ENCODE measurements at places on chromosomes 1 and 21. TPM values are rescaled to one million over a fixed set of nuclear protein-coding genes. Genes with fewer than 3 reads are reported as not detected.

DNA sequence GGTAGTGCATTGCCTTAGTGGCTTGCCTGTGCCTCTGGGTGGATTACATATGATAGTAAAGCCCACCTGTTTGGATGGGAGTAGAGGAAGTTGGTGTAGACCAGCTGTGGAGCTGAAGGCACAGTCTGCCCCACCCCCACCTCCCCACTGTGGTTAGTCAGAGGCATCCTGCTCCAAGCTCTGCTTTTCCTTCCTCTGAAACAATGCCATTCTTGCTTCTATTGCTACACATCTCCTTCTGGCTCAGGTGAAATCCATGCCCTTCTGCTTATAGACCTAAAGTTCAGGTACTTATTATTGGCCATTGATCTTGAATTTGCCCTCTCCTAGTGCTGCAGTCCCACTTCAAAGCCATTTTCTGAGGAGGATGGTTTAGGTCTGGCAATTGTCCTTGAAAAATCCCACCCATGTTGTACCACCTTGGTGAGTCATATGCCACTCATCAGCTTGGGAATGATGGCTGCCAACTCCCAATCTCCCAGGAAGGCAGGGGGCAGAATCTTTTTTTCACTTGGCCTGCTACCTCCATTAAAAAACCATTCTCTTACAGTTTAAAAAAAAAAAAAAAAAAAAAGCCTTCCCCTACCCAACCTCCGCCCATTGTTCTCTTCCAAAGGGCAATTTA, 6.7 kb upstream of the TXLNA start:
- no peaks in the 10 kb centered on the region for H3K4me1 ChIP-seq
- DNase-seq, result no peak
- no peaks in the 10 kb centered on the region for H3K27me3 ChIP-seq
- H3K27ac ChIP-seq, result no peak overlapping the region
- H3K36me3 ChIP-seq, result peaks cover 77% of the 10 kb centered on the region

DNA sequence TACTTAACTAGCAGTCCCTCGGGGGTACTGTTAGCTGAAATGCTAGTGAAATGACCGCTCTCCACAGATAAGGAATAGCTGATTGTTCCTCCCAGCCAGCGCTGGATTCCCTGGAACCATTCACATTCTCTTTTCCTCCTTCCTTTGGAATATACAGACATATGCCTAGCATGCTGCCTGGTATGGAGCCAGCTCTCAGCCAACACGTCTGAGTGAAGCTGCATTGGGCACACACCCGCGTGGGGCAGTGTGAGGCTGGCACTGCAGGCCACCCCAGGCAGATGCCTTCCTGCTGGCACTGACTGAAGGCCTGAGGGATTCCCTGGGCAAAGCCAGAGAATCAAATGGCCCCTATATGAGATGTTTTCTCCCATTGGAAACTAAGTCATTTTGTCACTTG, 66.7 kb downstream of the TLR5 start:
- DNase-seq, result no peak
- H3K4me1 ChIP-seq, result peaks cover 4% of the 10 kb centered on the region
- H3K4me3 ChIP-seq, result no peak overlapping the region

- no peaks in the 10 kb centered on the region for H3K4me1 ChIP-seq
- no peak overlapping the region for H3K4me3 ChIP-seq
- DNase-seq, result no peak
- no peaks in the 10 kb centered on the region for H3K27me3 ChIP-seq
- no peak overlapping the region for H3K27ac ChIP-seq
These were observed 15.9 kb downstream of the ZMYND12 start for GRCh38 chr1:42439940-42440339.

GPR61 gene
- total RNA-seq, result not detected

TOE1 gene
- total RNA-seq, result 12.6 TPM
